ENCODE measurements at places on chromosomes 3 and 15. TPM values are rescaled to one million over a fixed set of nuclear protein-coding genes. Genes with fewer than 3 reads are reported as not detected.

Gene TLNRD1
- 12.7 TPM for total RNA-seq

Gene MEX3B
- total RNA-seq, result 9.1 TPM

Gene FBXW12
- total RNA-seq, result not detected

Gene GABRR3
- not detected for total RNA-seq

Gene TRH
- 0.62 TPM for total RNA-seq

Gene BNIP2
- 126 TPM for total RNA-seq

Gene PRICKLE2
- 49.3 TPM for total RNA-seq

Gene KCNH8
- 0.21 TPM for total RNA-seq

Gene FGF12
- 7.2 TPM for total RNA-seq

Gene HCLS1
- 6.9 TPM for total RNA-seq

Gene ANKRD63
- 2.4 TPM for total RNA-seq

Gene PLA2G4E
- total RNA-seq, result 1.9 TPM

Gene EFCC1
- 1.3 TPM for total RNA-seq

Gene SLC25A36
- total RNA-seq, result 168 TPM

Gene CLDN18
- total RNA-seq, result 0.62 TPM

Gene MAPKAPK3
- 42.0 TPM for total RNA-seq

Gene NR1I2
- total RNA-seq, result not detected

Gene ITPKA
- total RNA-seq, result 1.2 TPM

Gene MASP1
- 12.0 TPM for total RNA-seq

Gene CFAP100
- not detected for total RNA-seq

Gene SEMA3F
- 43.3 TPM for total RNA-seq

Gene EIF2B5
- 54.9 TPM for total RNA-seq

Gene ATP10A
- 6.5 TPM for total RNA-seq

Gene GOLGA6A
- total RNA-seq, result not detected

Gene TASOR
- total RNA-seq, result 134 TPM

Gene GJD2
- 0.10 TPM for total RNA-seq

Gene LEKR1
- 0.51 TPM for total RNA-seq

Measured in tongue (tissue), 3 donors.